ENCODE measurements at places on chromosomes 2 and 18. TPM values are rescaled to one million over a fixed set of nuclear protein-coding genes. Genes with fewer than 3 reads are reported as not detected.

The SLC5A7 gene
- not detected for total RNA-seq

The DSG1 gene
- not detected for total RNA-seq

The ZSCAN30 gene
- total RNA-seq = 21.5 TPM

The PSMA8 gene
- not detected for total RNA-seq

The B4GALT6 gene
- total RNA-seq = 3.7 TPM
